GM03348 (cell line): ENCODE measurements at places on chromosomes 11 and 22.
A peak's percentile ranks its signal among the peaks of the same experiment; 100 is the strongest.

GRCh38 chr11:7604331-7604955, 68.9 kb downstream of the CYB5R2 start:
- DNase-seq: no peak

DNA sequence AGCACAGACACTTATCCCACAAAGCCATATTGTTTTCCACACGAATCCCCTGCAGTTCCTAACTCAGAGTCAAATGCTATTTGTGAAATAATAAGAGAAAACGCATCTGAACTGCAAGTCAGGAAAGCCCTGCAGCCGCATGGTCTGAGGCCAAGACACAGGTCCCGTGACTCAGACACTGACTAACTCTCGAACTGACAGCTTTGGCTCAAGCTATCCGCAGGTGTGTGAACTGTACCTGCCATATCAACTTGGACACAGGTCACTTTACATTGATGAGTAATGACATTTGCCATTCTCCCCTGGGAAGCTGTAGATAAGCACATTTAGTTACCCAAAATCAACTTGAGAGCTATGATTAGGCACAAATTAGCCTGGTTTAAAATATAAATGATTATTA, 34.9 kb upstream of the NFRKB start:
- DNase-seq: no peak

DNA sequence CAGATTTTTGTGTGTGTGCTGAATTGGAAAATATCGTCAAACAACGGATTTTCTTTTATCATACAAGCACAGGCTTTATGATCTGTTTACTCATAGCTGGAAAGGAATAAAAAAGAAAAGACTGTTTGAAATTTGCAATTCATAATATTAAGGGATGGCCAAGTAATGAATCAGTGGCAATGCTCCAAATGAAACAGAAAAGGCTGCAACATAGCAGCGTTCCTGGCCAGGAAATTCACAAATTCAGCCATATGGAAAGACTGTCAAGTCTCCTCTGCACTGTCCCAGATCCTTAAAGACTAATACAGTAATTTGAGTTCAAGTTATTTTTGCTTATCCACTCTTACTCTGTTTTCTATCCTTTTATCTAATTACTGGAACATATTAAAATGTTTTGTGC, 98.2 kb downstream of the MSANTD4 start:
- DNase-seq: peak; percentile 4

GRCh38 chr11:33013755-33014154, 1.9 kb upstream of the DEPDC7 start:
- DNase-seq: peak; percentile 20

GRCh38 chr11:71153005-71153390, 99.4 kb downstream of the SHANK2 start:
- peak; percentile 50 for DNase-seq

DNA sequence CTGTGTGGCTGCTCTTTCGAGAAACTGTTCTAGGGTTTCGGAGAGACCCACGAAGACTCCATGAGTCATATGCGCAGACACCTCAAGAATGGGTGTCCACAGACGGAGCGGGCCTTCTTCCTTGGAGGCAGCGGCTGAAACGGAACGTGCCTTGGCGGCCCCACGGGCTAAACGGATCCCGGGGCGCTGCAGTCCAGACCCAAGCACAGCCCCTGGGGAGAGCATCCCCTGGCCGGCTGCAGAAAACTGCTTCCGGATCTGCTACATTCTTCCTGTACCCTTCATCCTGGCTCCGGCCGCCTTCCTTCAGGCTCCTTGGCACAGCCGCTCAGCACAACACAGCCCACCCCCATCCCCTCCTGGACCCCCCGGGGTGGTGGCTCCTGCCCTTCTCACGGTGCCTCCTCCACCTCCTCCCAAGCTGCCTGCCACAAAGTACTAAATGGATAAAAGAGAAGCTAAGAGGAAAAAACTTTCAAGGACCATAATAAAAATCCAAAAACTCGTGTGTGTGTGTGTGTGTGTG, 25.4 kb downstream of the CPT1A start:
- DNase-seq: no peak

DNA sequence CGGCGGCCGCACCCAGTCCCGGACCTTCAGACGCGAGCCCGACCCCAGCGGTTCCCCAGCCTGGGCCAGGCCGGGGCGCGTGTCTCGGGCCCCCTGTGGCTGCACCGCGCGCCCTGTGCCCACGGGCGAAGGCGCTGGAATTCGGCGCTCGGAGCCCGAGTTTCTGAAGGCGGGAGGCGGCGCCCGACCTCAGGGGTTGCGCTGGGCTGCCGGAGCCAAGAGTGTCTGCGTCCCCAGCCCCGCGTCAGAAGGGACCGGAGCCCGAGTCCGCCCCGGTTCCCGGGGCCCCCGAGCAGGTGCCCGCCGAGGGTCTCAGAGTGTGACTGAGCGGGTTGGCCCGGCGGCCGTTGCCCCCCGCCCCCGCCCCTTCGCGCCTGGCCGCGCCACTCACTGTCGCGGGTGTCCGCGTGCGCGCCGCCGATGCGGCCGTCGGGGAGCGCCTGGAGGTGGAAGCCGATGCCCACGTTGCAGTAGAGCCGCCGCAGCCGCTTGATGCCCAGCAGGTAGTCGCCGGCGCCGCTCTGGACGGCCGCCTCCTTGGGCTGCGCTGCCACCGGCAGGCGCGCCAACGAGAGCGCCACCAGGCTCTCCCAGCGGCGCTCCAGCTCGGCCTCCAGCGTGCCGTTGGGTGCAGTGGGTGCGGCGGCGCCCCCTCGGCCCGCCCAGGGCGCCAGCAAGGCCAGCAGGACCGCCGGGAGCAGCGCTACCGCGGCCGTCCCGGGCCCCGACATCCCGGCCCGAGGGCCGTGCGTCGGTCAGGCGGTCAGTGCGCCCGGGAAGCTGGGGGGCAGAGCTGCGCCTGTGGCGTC, 583 bp downstream of the FGF4 start:
- DNase-seq: no peak

- no peak for DNase-seq
Observed at GRCh38 chr11:113436672-113437252, 38.4 kb downstream of the DRD2 start.

DNA sequence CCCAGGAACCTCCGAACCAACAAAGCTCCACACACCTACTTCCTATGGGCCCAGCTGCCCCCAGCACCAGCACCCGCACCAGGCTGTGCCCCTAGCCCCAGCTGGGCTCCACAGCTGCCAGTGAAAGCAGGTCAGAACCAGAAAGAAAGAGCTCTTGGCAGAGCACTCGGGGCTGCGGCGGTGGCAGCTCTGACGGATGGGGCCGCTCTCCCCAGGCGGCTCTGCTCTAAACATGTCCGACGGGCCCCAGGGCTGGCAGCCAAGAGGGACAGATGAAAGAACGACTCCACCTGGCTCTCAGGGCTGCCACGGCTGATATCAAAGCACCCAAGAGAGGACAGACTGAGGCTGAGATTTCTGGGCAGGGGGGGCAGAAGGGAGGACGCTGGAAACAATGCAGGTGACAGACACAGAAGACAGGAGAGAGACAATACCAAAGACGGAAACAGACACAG, 25.7 kb downstream of the LRFN4 start:
- no peak for DNase-seq

DNA sequence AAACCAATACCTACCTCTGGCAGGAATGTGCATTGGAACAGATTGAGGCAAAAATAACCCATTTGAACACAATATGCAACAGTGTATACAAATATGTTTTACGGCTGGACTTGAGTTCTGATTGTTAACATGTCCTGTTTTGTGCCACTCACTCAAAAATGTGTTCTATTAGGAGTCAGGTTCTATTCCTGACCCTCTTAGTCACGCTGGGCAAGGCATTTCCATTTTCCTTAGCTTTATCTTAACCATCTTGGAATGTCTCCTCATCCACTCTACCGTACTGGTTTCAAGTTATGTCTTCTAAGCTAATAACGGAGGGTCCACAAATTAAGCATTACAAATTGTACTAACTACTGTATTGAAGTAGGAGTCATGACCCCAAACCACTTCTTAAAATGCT, 78.6 kb downstream of the MAML2 start:
- no peak for DNase-seq

DNA sequence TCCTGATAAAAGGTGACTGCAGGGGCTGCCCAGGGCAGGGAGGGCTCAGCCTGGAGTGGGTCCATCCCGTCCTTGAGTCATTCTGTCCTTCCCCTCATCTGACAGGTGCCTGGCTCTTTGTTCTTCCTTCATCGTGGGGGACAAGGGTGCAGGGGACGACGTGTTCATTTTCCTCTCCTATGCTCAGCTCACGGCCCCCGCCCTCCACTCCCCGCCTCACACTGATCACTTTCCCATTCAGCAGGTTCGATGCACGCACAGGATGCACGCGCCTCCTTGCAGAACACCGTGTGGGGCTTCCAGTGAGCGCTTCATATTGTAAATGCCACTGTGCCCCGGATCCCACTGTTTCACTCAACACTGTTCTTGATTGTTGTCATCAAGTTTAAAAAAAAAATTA, 32.7 kb upstream of the SHANK2 start:
- DNase-seq: no peak

- no peak for DNase-seq
Observed at GRCh38 chr22:48943567-48944432, 883.9 kb downstream of the BRD1 start.

DNA sequence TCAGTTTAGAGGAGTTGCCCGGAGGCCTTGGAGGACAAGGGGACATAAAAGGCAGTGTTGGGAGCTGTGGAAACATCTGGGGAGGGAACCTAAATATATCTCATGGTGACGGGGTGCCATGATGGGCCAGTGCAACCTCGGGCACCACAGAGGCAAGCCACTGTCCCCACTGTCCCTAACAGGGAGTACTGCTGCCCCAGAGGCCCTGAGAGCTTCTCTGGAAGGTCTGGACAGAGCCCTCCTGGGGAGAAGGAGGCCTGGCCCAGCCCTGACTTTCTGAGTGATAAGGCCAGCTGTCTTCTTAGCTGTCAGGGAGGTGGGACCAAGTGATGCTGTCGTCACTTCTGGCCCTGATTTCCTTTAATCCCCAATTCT, 5.5 kb upstream of the P2RY6 start:
- DNase-seq: no peak

DNA sequence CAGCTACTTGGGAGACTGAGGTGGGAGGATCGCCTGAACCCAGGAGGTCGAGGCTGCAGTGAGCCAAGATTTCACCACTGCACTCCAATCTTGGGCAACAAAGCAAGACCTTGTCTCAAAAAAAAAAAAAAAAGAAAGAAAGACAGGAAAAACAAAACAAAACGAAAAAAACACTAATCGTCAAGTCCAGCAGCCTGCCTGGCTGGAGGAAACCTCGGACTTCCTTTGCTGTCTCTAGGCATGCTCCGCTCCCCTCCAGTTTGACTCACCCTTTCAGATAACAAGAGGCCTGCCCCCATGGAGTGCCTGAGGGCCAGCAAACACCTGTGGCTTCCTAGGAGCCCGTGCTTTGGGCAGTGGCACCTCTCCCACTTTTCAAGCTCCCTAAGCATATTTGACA, 28.8 kb upstream of the CHKA start:
- no peak for DNase-seq

DNA sequence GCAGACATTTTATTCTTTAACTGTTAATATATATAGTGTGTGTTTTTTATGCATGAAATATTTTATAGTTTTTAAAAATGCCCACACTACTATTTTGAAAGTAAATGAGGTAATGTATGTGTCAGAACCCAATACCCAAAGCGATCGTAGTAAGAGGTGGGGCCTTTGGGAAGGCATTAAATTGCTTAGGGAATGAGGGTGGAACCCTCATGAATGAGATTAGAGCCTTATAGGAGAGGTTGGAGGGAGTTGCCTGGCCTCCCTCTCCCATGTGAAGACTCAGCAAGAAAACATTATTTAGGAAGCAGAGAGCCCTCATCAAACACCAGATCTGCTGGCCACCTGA, 11.1 kb downstream of the KLHL35 start:
- no peak for DNase-seq

DNA sequence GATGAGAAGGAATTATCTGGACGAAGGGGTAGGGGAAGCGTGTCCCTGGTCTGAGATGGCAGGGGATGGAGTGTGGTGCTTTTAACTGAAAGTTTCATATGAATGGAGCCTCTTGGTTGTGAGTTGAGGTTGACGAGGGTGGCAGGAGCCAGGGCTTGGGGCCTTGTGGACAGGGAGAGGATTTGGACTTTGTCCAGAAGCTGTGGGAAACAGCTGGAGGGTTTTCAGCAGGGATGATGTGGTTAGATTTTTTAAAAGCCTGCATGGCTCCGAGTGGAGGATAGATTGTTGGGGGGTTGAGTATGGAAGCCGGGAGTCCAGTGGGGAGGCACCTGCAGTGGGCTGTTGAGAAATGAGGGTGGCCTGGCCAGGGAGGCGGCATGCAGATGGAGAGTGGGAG, 24.8 kb downstream of the MYO7A start:
- DNase-seq: no peak

- DNase-seq: peak; percentile 48
Observed at GRCh38 chr11:76074148-76075095, 131.9 kb downstream of the WNT11 start.

- DNase-seq: peak; percentile 47
Observed at GRCh38 chr11:130168105-130168504, 8.5 kb downstream of the ST14 start.
